Stimulated activated CD8-positive, alpha-beta memory T cell treated with anti-CD3 and anti-CD28 coated beads, Interleukin-7, amount 100 ng/mL, for 1 hour (primary cell): ENCODE measurements at places on chromosomes 2 and 18.

- DNase-seq, result peak; percentile 23
Observed at GRCh38 chr2:10407841-10408648, 40.1 kb downstream of the ODC1 start.

DNA sequence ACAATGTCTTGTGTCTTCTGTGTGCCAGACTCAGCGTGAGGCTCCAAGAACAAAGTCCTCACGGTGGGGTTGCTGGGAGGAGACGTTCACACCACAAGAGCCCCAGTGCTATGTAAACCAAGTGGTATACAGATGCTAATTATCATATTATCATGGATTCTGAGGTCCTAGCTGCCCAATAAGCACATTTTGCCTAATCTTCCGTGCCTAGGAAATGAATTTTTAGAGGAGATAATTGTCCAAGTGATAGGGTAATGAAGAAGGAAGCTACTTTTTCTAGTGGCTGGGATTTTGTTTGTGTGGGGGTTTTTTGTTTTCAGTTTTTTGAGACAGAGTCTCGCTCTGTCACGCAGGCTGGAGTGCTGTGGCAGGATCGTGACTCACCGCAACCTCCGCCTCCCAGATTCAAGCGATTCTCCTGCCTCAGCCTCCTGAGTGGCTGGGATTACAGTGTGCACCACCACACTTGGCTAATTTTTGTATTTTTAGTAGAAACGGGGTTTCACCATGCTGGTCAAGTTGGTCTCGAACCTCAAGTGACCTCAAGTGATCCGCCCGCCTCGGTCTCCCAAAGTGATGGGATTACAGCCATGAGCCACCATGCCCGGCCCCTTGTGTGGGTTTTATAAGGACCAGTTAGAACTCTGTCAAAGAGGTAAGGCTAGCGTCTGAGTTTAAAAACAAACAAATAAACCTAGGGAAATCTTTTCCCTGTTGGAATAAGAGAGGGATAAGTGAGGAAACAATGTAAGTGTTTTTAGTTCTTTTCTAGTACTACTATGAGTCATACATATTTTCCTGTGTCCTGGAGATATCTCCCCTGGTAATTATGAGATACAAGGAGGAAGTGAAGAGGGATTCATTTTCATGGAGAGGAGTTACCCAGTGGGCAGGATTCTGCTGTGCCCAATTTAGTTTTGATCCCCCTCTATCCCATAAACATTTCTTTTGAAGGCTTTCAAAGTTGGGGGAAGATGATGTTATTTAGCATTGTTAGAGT is 9.5 kb upstream of the SMAD7 start:
- no peak for DNase-seq

DNA sequence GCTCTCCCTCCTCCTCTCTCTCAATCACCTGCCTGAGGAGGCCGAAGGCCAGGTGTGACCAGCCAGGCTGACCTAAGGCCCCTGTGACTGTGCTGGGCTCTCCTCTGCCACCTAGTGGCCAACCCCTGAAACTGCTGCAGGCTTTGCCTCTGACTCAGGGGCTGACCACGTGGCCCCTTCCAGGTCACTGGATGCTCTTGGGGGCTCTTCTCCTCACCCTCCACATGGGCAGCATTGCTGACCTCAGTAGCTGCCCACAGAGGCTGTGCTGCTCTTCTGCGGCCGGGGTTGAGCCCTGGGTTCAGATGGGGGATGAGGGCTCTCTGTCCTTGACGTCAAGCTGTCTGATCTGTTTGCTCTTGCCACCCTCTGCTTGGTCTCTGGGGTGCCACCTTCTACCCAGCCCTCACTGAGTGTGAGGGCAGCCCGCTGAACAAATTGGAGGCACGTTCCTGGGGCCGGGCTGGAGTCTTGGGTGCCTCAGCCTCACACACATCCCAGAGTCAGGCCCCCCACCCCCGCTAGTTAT is 122.7 kb downstream of the TWIST2 start:
- no peak for DNase-seq

DNA sequence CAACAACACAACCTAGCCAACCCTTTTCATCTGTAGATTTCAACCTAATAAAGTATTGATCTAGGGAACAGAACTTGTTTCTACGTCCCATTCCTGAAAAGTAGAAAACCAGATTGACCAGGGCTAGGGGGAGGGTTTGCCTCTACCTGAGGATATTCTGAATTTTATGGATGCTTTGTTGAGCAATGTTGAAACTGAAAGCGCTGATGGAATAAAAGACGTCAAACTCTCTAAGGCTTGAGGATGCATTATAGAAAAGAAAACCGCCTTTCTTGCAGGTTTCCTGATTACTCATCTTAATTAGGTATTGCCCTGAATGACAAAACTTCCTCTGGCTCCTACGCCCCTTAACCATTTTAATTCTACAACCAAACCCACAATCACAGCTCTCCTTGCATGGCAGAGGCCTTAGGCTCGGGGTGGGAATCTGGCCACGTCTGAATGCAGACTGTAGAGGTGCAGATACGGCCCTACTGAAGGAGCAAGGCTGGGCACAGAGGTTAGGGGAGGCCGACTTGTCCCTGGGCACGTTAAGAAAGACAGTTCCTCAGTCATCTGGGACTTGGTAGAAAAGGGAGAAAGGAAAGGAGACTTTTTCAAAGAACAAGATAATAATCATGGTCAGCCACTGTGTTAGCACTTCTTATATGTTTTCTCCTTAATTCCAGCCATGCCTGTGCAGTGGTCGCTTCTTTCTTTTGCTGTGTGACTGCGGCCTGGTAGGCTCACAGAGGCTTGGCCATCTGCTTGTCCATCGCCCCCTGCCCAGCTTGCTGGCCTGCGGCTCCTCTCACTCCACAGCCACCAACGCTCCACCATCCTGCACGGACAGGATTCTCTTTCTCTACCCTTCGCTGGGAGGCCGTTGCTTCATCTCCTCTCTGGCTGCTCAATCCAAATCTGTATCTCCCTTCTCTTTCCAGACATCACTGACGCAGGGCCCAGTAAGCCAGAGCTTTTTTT is 209.5 kb downstream of the VAPA start:
- no peak for DNase-seq

DNA sequence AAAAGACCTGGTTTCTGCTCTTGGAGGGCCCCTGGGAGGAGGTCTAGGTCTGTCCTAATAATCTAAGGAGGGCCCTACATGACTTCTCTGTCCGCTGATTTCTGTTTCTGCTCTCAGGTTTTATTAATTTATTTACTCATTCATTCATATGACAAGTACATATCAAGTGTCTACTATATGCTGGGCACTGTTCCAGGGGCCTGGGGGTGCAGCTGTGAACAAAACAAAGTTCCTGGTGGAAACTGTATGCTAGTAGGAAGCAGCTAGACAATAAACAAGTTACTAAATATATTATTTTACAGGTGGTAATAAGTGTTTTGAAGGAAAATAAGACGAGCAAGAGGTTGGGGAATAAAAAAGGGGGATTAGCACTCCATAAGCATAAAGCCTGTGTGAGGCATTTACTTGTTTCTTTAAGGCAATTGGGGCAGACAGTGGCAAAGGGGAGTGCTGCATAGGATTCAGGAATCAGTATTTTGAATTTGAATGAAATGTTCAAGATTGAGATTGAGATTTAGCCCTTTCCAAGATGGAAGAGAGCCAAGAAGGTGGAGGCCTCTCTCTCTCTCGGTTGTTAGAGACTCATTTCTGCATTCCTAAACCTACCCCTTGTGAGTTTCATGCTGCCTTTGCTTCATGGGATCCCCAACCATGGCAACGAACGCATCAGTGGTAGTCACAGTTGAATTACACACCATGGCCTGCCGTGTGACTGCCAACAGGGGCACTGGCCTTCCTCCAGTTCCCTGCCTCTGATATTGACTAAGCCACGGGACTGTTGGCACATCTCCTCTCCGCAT is 28.3 kb downstream of the DRC1 start:
- no peak for DNase-seq

- no peak for DNase-seq
Observed at GRCh38 chr2:41405441-41405840, 642.4 kb upstream of the PKDCC start.

DNA sequence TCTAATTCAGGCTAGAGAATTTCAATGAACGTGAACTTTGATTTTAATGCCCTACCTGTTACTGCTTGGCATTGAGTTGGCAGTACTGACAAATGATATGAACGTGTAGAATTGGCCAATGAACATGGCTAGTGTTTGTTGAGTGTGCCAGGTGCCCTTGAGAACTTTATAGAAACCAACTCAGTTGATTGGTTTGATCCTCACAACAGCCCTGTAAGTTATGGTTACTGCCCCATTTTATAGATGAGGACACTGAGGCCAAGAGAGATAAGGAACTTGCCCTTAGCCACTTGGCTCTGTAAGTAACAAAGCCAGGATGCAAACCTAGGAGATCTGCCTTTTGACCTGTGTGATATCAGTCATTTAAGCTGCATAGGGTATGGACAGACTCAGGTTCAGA is 275.7 kb downstream of the NEDD4L start:
- no peak for DNase-seq

DNA sequence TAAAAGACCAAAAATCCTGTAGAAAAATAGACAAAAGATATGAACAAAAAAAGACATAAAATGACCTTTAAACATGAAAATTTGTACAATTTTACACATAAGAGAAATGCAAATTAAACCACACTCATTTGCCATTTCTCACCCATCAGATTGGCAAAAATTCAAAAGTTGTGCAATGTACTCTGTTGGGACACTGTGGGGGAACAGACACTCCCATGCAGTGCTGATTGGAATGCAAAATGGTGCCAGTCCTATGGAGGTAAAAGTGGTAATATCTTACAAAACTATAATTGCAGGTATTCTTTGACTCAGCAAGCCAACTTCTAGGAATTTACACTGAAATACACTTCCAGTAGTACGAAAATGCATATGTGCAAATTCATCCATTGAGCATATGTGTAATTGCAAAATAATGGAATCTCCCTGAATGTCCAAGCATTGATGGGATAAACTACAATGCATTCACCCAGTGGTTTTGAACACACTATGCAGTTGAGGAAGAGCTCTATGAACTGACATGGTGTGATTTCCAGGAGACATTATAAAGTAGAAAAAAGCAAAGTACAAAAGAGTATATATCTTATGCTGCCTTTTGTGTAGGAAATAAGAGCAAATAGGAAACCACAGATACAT is 201.8 kb upstream of the ZNF521 start:
- DNase-seq, result no peak

DNA sequence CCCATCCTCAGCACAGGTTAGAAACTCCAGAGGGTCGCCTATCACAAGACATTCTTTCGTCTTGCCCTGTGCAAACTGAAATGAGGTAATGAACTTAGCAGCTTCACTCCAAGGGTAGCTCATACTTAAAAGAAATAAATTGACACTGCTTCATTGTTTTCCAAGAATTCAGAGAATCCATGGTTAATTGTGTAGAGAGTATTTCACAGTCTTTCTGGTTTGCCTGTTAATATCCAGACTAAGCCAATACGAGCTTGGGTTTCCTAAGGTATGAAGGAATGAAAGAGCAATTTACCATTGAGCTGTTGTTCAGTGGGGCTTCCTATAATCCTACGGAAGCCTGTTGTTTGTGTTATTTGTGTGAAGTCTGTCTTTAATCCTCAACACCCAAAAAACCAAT is 58.7 kb downstream of the FAM124B start:
- no peak for DNase-seq

DNA sequence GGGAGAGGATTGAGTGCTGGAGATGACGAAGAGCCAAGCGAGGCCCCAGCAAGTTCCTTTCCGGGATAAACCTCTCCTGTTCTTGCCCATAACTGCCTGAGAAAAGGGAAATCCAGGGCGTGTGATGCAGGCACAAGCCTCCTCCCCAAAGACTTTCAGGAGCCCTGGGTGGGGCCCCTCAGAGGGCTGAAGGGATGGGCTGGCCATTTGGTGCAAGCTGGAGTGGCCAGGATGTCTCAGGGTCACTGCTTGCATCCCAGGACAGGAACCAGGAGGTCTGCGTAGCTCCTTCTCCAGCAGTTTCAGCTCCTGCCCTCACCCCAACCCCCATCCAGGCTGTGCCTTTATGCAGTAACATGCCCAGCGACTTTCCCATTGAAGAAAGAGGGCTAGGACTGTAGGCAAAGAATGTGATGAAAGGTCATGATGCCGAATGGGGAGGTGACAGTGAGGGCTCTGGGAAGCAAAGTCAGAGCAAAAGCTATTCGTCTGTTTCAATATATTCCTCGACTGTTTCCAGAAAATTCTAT is 80.2 kb downstream of the PXDN start:
- DNase-seq, result no peak

GRCh38 chr18:79964330-79965118 is at the start of gene HSBP1L1:
HSBP1L1 (plus strand) TSS chr18:79964643; CDS start chr18:79964736, 93 bp downstream.
- no peak for DNase-seq

- DNase-seq, result no peak
Observed at GRCh38 chr18:46341986-46342525, 237.9 kb downstream of the HAUS1 start.

- DNase-seq, result no peak
Observed at GRCh38 chr2:175097297-175097696, 70.7 kb downstream of the ATF2 start.

DNA sequence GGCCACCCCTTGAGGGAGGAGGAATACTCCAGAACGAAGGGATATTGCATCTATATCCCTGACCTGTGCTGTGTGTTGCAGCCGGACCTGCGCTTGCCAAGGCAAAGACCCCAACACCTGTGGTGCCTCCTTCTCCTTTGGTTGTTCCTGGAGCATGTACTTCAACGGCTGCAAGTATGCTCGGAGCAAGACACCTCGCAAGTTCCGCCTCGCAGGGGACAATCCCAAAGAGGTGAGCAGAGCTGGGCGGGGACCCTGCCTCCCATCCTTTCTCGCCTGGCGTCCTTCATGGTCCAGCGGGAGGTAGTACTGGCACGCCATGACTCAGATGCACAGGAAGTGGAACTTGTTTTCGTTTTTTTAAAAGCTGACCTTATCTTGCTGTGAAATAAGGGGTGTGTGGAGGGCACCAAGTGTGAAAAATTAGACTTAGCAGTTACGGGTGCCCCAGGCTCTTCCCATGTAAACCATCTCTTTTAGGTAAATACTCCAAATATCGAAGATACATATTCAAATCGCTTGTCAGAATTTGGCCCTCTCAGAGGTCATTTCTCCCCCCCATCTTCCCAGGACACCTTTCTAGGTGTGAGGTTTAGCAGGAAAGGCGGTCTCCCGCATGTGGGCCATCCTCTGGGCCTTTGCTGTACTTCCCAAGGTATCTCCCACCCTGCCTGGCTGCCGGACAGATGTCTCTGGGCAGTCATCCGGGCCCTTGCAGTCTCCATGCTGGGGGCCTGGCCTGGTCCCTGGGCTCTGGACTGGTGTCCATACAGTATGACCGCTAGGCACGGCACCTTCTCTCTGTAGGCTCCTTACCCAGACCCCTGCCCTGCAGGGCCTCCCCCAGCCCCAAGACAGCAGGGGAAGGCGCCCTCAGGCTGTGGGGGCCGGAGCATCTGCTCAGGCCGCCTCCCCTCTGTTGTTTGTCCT is 57.6 kb downstream of the BOLA3 start:
- no peak for DNase-seq

DNA sequence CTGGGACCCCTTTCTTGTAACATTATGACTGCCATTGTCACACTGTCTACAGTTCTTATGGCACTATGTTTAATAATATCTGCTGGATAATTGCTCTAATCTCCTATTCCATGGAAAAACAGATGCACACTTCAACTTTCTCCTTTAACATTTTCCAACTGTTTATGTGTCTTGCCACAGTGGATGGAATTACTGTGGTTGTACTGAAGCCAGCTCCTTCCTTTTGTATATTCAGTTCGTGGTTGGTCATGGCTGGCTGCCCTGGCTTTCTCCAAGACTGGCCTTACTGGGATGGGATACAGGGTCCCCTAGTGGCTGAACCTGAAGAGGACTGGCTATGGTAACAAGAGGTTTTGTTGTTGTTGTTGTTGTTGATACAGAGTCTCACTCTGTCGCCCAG is 113.9 kb downstream of the SS18 start:
- DNase-seq, result no peak

- DNase-seq, result no peak
Observed at GRCh38 chr2:15159206-15159605, 401.9 kb downstream of the NBAS start.

GRCh38 chr2:135998879-135999278 is 13.5 kb upstream of the DARS1 start:
- DNase-seq, result no peak
